ENCODE measurements at places on chromosomes 3 and 15.

- no peak for DNase-seq
Measured at GRCh38 chr15:61047783-61048182, 181.3 kb downstream of the RORA start.

GRCh38 chr3:182603501-182603900 is 189.8 kb upstream of the ATP11B start:
- DNase-seq = no peak

- DNase-seq = no peak
Measured at GRCh38 chr15:37701230-37701629, 233.2 kb upstream of the TMCO5A start.

GRCh38 chr3:172513488-172513887 is 9.7 kb downstream of the TNFSF10 start:
- DNase-seq = no peak

- no peak for DNase-seq
Measured at GRCh38 chr3:71881732-71882131, 96.8 kb upstream of the PROK2 start.

DNA sequence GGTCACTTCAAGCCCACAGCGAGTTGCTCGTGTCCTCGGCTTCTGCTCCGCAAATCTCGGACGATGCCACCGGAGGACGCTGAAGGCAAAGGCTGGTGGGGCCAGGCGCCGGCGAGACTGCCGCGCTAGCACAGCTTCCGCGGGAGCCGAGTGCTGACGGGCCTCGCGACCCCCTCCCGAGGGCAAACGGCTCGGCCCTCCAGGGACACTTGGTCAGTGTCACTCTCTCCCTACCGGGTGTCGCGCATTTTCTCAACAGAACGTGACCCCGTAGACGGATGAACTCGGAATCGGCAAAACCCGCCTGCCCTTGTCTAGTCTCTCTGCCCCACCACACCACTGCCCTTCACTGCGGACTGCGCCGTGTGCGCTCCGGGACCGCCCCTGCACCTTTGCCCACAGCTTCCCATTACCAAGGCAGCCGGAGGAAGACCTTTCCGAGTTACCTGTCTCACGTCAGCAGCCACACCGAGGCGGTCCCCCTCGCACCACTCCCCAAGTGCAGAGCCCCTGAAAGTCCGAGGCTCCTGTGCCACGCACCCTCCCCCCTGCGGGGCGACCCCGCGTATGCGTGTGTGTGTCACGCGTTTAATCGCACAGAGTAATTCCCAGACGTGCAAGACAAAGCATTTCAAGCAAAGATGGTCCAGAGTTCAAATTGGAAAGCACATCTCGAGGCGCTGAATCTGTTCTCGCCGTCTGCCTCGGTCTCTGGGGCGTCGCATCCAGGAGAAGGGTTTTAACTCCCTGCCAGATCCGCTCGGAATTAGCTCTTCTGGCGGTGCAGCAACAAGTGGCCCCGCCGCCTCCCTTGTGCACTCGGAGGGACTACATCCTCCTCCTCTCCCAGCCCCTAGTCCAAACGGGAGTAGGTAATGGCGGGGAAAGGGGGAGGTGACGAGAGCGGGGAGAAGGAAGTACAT is 245.0 kb upstream of the TOPAZ1 start:
- DNase-seq = peak; percentile 71

DNA sequence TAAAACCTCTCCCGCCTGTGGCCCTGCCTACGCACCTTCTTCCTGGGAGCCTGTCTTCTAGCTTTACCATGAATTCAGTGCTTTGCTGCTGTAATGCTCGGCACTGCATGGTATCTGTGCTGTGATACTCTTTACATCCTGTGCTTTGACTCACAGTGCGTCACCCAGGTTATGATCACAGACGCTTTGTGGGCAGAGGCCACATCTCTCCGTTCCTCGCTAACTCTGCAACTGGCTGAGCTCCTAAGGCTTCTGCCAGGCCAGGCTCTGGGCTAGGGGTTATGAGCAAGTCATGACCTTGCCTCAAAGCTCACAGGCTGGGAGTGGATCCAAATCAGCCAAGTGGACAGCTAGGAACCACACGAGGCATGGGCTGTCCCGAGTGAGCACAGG is 23.2 kb downstream of the SPTBN5 start:
- DNase-seq = no peak

GRCh38 chr15:64289550-64289949 is 66.4 kb downstream of the CSNK1G1 start:
- no peak for DNase-seq

DNA sequence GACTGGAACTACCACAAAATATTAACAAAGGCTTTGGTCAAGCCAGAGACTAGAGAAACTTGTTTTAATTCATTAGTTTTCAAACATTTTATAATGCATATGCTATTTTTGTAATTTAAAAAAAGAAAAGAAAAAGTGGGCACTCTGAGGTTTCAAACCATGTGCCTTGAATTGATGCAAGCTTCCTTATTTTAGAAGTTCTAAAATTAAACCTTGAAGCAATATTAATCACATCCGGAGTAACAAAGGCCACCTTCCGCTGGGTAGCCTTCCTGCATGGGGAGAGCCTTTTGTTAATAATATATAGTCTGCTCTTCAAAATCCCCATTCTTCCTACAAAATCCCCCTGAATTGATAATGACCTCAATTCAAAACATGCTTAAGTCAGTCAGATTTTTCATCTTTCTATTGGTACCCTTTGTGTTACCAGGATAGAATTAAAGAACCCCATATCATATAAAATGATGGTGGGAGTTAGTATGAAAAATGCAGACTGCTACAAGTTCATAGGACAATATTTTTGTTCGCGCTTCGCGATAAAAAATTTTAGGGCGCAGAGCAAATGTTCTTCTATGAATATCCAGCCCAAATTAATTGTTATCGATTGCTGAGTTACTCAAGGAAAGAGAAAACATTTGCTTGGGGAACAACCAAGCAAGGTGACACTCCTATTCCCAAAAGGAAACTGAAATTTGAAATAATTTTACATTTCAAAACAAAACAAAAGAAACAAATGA is 30.6 kb downstream of the LDHAL6B start:
- DNase-seq = no peak

GRCh38 chr3:127792541-127793292 is 29.6 kb downstream of the MGLL start:
- DNase-seq = no peak

GRCh38 chr3:24494618-24495325 is at the start of gene THRB:
Gene THRB (minus strand): TSS chr3:24494850.
- peak; percentile 85 for DNase-seq

DNA sequence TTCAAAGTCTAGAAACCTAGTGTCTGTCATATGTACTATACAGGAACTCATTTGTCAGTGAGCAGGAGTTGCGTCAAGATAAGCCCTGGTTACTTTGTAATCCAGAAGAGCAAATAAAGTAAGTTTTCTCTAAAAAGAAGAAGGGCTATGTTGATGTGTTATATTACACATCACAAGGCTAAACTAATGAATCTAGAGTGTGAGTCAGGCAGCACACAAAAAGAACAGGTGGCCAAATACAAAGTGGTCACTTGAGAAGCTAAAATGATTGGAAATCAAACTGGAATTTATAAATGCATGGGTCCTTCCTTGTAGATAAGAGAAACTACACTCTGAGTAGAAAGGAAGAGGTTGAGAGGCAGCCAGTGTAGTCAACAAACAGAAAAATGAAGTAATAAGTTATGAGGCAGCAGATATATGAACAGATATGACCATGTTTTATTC is 771.6 kb downstream of the DIPK2A start:
- no peak for DNase-seq
